Kidney (tissue), 22 donors: ENCODE measurements at places on chromosomes 2 and 18. TPM values are rescaled to one million over a fixed set of nuclear protein-coding genes. Genes with fewer than 3 reads are reported as not detected.

DNA sequence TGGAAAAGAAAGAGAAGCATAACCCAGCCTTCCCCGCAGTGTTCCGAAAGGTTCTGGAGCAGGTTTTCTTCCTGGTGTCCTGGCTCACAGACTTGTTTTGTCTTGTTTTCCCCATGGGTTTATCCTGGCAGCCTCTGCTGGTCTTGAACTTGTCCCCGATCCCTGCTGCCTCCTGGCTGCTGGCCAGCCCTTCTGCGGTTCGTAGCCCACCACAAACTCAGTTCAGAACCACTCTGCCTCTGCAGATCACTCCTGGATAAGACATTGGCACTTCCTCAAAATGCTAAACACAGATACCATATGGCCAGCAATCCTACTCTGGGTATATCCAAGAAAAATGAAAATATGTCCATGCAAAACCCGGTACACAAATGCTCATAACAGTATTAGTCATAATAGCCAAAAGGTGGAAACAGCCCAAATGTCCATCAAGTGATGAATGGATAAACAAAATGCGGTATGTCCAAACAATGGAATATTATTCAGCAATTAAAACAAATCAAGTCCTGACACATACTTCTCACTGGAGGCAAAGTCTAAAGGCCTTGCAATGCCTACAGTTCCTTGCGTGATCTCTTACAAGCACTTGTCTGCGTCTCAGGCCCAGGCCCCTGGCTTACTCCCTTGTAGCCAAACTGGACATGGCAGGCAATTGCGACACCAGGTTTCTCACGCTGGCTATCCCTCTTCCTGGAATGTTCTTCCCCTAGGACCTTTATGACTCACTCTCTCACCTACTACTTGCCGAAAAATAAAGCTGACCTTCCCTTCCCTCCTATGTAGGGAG, 28.0 kb upstream of the ARHGEF4 start:
- DNase-seq, result no peak
- no peaks in the 10 kb centered on the region for H3K4me1 ChIP-seq
- H3K36me3 ChIP-seq, result no peaks in the 10 kb centered on the region
- H3K4me3 ChIP-seq, result no peak overlapping the region
- no peak overlapping the region for H3K27ac ChIP-seq

DNA sequence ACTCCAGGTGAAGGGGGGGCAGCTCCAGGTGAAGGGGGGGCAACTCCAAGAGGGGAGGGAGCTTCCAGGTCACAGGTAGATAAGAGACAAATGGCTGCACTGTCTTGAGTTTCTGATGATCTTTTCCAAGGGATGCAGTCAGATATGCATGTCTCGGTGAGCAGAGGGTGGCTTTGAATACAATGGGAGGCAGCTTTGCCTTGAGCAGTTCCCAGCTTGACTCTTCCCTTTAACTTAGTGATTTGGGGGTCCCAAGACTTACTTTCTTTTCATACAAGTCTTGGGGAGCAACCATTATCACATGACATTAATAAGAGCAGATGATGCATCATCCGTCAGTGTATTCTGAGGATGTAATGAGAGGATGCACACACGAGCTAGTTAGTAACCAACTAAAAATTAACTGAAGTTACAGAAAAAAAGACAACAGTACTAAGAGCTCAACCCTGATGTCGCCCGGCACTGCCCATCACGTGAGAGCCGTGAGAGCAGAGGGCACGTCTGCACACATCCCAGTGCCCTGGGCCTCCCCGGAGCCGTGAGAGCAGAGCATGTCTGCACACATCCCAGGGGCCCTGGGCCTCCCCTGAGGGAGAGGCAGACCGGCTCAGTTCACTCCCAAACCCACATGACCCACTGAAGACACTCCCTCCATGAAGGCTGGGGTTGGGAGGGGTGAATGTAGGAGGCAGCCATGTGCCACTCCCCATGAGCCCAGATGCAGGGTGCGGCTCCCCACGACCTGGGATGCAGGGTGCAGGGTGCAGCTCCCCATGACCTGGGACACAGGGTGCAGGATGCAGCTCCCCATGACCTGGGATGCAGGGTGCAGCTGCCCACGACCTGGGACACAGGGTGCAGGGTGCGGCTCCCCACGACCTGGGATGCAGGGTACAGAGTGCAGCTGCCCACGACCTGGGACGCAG, 39.4 kb downstream of the PXDN start:
- no peak overlapping the region for H3K4me3 ChIP-seq
- H3K27me3 ChIP-seq, result no peaks in the 10 kb centered on the region
- no peak overlapping the region for H3K27ac ChIP-seq
- H3K4me1 ChIP-seq, result peaks cover 2% of the 10 kb centered on the region

GRCh38 chr2:20222014-20222768, 2.7 kb downstream of the SDC1 start:
- no peak for DNase-seq
- H3K4me1 ChIP-seq, result peaks cover 14% of the 10 kb centered on the region
- no peaks in the 10 kb centered on the region for H3K36me3 ChIP-seq
- H3K27ac ChIP-seq, result peak overlapping the region; percentile 46

DNA sequence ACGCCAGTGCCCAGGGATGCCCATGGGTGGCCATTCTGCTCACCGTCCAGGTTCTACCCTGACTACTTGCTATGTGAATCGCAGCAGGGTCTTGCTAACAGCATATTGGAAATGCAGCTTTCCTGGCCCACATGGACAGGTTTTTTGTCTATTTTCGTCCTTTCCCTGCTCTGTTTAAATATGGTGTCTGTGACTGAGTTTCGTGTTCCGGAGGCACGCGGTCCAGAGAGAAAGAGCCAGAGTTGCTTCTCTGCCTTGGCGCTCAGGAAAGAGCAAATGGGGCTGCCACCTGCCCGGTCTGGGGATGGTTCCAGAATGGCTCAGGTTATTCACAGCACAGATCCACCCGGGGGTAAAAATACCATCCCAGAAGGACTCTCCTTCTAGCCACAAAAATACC, 456.2 kb downstream of the BCL11A start:
- H3K27ac ChIP-seq, result no peak overlapping the region
- DNase-seq, result no peak

DNA sequence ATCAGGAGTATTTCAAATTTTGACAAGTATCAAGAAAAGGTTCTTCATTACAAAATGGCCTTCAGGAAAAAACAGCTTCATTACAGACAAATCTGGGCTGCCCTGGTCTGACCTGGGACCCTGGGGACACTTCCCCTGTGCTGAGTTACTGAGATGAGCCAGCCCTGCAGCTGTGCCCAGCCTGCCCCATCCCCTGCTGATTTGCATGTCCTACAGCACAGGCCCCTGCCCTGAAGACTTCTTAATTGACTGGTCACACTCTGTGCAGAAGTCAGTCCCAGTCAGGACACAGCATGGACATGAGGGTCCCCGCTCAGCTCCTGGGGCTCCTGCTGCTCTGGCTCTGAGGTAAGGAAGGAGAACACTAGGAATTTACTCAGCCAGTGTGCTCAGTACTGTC, 235.1 kb downstream of the ANKRD36B start:
- H3K4me3 ChIP-seq, result no peak overlapping the region
- DNase-seq, result no peak
- H3K27me3 ChIP-seq, result no peaks in the 10 kb centered on the region

DNA sequence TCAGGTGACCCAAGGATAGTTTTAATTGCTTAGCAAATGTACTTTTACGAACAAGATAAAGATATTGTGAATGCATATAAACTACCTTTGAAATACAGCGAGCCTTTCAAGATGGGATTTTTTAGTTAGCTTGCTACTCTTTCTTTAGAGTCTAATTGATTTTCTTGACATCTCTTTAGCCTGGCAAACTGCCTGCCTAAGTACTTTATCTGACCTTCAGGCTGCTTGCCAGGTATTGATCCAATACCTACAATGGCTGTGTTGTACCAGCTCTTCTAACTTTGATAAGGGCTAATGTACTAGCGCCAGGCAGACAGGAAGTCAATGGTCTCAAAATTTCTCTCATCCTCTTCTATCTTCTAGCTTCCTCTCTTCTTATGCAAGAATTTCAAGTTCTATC, 414.4 kb upstream of the ACVR2A start:
- no peak overlapping the region for H3K27ac ChIP-seq
- peaks cover 5% of the 10 kb centered on the region for H3K4me1 ChIP-seq
- no peaks in the 10 kb centered on the region for H3K27me3 ChIP-seq
- no peaks in the 10 kb centered on the region for H3K36me3 ChIP-seq

GRCh38 chr2:217471319-217471718, 531.5 kb downstream of the TNS1 start:
- no peaks in the 10 kb centered on the region for H3K36me3 ChIP-seq
- H3K4me3 ChIP-seq, result no peak overlapping the region
- no peaks in the 10 kb centered on the region for H3K27me3 ChIP-seq
- no peak for DNase-seq

DNA sequence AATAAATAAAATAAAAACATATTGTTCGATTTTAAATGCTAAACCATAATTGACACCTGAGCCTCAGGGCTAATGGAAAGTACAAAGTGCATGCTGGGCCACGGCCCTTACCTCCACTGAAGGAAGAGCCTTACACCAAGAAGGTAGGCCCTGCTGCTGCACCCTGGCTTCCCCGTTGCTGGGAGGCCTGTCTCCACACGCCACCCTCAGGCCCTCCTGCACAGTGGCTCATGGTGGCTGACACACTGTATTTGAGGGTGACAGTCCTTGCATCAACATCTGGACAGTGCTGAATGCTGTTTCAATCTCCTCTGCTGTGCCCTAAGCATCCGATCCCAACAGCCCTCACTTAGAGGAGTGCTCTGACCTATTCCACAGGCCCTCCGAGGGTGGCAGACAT, 39.3 kb upstream of the EDAR start:
- H3K4me1 ChIP-seq, result peaks cover 4% of the 10 kb centered on the region
- no peak overlapping the region for H3K27ac ChIP-seq
- no peak overlapping the region for H3K4me3 ChIP-seq
- no peaks in the 10 kb centered on the region for H3K36me3 ChIP-seq

DNA sequence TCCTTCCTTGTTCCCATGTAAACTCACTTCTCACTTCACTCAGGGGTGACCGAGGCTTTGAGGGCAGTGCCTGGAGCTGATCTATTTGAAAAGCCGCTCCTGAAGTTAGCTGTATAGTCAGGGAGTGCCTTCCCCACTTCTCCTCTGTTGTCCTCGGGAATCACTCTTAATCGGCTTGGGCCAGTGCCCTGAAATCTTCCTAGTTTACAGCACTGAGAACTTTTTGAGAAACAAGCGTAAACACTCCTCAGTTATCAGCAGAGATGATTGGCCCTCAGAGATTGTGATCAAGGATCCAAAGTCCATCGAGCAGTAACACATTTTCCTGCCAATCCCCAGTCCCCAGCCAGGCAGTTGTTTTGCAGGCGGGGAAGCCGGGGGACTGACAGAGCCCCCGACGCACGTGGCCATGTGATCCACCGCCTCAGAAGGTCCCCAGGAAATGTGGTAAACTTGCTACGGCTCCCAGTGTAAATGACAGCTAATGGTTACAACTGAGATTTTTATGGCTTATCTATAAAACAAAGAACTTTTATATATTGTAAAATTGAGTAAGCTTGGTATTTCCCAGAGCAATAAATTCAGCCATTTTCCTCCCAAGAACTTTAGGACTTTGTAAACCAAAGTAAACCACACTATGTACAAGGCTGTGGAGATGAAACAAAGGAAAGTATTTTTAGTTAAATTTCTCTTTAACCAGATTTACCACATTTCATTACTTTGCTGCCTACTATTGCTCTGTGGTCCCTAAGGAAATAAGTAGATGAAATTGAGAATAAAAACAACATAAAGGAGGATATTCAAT, 53.5 kb downstream of the C18orf63 start:
- no peaks in the 10 kb centered on the region for H3K36me3 ChIP-seq
- H3K4me3 ChIP-seq, result peak overlapping the region; percentile 29
- no peaks in the 10 kb centered on the region for H3K4me1 ChIP-seq
- DNase-seq, result no peak
- H3K27me3 ChIP-seq, result no peaks in the 10 kb centered on the region

- H3K4me3 ChIP-seq, result no peak overlapping the region
- H3K4me1 ChIP-seq, result peaks cover 2% of the 10 kb centered on the region
- no peak for DNase-seq
- no peak overlapping the region for H3K27ac ChIP-seq
Observed at GRCh38 chr18:56658261-56658660, 7.1 kb downstream of the WDR7 start.

DNA sequence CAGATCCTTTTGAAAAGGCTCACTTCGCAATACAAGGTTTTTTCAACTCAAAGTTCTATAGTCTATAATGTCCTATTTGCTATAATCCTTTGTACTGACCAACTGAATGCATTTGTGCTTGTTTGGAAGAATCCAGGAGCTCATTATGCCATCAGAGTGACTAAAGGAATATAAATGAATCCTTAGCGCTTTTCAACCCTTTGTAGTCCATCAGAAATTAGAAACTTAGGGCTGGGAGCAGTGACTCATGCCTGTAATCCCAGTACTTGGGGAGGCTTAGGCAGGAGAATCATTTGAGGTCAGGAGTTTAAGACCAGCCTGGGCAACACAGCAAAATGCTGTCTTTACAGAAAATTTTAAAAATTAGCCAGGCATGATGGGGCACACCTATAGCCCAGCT, 330.2 kb upstream of the CHAC2 start:
- no peaks in the 10 kb centered on the region for H3K4me1 ChIP-seq
- no peak overlapping the region for H3K4me3 ChIP-seq
- no peaks in the 10 kb centered on the region for H3K36me3 ChIP-seq
- DNase-seq, result no peak
- H3K27me3 ChIP-seq, result no peaks in the 10 kb centered on the region

GRCh38 chr2:233342301-233342700, 12.0 kb upstream of the DGKD start:
- H3K4me3 ChIP-seq, result no peak overlapping the region
- H3K4me1 ChIP-seq, result no peaks in the 10 kb centered on the region
- H3K27ac ChIP-seq, result no peak overlapping the region
- H3K36me3 ChIP-seq, result no peaks in the 10 kb centered on the region
- no peaks in the 10 kb centered on the region for H3K27me3 ChIP-seq

- peaks cover 4% of the 10 kb centered on the region for H3K36me3 ChIP-seq
- H3K4me3 ChIP-seq, result no peak overlapping the region
- no peak for DNase-seq
- no peaks in the 10 kb centered on the region for H3K27me3 ChIP-seq
Observed at GRCh38 chr2:158546412-158547144, 89.8 kb downstream of the PKP4 start.

- no peak overlapping the region for H3K4me3 ChIP-seq
- no peaks in the 10 kb centered on the region for H3K27me3 ChIP-seq
- no peak overlapping the region for H3K27ac ChIP-seq
- H3K4me1 ChIP-seq, result peaks cover 15% of the 10 kb centered on the region
Observed at GRCh38 chr2:25284756-25285155, 57.0 kb downstream of the DNMT3A start.

- no peaks in the 10 kb centered on the region for H3K4me1 ChIP-seq
- H3K36me3 ChIP-seq, result no peaks in the 10 kb centered on the region
- no peak overlapping the region for H3K27ac ChIP-seq
Observed at GRCh38 chr2:173271135-173271534, 83.5 kb upstream of the CDCA7 start.

- H3K36me3 ChIP-seq, result no peaks in the 10 kb centered on the region
- H3K4me3 ChIP-seq, result no peak overlapping the region
- H3K27me3 ChIP-seq, result no peaks in the 10 kb centered on the region
- H3K27ac ChIP-seq, result no peak overlapping the region
Observed at GRCh38 chr2:157150747-157151146, 106.8 kb upstream of the GALNT5 start.

The UPP2 gene
- total RNA-seq, result 0.19 TPM

The SERPINB13 gene
- total RNA-seq, result not detected

The SEPTIN10 gene
- total RNA-seq, result 80.7 TPM

The LHCGR gene
- total RNA-seq, result not detected

The RELCH gene
- total RNA-seq, result 39.0 TPM

The ARHGAP28 gene
- 4.6 TPM for total RNA-seq

The CROCC2 gene
- 0.13 TPM for total RNA-seq
